ENCODE measurements at places on chromosomes 11 and 22.

- DNase-seq: no peak
Observed at GRCh38 chr11:72807792-72808191, 6.4 kb upstream of the ATG16L2 start.

GRCh38 chr11:66341502-66342126 lies 3.3 kb downstream of the BRMS1 start:
- DNase-seq: no peak

DNA sequence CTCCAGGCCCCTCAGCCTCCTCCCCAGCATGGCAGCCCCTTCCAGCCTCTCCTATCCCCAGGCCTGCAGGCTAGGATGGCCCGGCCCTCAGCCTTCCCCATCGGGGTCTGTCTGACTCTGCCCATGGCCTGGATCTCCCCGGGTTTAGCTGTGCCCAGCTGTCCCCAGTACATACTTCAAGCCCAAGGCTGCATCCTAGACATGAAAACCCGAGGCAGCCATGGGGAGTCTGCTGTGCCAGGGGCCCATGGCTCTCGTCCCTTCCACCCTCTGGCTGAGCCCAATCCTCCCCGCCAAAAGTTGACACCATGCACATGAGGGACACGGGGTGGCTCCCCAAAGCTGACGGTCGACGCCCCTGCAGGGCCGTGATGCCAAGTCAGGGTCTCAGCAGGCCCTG lies 22.2 kb upstream of the FADD start:
- DNase-seq: no peak

DNA sequence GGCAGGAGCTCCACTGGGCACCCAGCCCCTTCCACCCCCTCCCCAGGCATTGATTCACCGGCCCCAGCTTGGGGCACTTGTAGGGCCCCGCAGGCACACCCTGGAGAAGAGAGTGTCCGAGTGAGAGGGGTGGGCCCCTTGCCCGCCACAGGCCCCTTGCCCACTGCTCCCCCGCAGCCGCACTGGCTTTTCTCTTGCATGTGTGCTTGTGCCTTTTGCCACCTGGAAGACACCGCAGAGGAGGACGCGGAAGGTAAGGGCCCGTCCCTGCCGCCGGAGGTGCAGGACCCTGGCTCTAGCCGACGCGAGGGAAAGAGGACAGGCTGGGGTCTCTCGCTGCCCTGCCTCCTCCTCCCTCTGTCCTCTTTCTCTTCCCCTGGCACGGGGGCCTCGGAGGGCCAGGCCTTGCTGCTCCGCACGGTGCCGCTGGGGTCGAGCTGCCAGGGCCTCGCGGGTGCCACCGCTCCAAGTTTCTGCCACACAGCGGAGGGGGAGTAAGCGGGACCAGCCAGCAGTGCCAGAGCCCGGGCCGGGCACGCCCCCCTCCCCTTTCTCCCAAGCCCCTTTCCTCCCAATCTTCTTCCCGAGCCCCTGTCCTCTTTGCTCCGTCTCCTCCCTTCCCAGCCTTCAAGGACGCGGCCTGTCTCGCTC lies 9.5 kb downstream of the TNNT3 start:
- DNase-seq: no peak

GRCh38 chr22:26276529-26277160 lies 107.4 kb downstream of the SEZ6L start:
- DNase-seq: no peak

DNA sequence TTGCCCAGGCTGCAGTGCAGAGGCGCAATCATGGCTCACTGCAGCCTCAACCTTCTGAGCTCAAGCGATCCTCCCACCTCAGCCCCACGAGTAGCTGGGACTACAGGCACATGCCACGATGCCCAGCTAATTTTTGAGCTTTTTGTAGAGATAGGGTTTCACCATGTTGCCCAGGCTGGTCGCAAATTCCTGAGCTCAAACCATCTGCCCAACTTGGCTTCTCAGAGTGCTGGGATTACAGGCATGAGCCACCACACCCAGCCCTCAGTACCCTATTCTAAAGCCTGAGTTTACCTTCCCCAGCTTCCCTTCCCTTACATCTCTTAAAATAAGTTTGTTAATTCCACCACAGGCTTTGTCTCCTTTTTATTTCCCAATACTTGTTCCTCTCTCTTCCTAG lies 59.1 kb downstream of the AMBRA1 start:
- DNase-seq: no peak

DNA sequence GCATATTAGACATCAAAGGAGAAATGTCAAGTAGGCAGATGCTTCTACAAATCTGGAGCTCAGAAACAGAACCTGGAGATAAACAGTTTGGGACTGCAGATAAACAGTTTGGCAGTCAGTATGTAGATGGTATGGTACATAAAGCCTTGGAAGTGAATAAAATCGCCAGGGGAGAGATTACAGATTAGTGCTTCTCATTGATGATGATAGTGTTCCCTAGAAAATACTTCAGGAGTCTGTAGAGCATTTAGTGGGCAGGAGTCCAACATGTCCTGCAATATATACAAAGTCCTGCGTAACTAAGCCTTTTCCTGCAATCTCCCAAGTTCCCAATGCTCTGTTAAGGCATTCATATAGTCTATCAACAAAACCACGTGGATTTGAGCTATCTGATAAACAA lies 35.2 kb downstream of the NARS2 start:
- DNase-seq: no peak

GRCh38 chr11:2833716-2834502 lies 51.7 kb downstream of the CDKN1C start:
- DNase-seq: no peak

DNA sequence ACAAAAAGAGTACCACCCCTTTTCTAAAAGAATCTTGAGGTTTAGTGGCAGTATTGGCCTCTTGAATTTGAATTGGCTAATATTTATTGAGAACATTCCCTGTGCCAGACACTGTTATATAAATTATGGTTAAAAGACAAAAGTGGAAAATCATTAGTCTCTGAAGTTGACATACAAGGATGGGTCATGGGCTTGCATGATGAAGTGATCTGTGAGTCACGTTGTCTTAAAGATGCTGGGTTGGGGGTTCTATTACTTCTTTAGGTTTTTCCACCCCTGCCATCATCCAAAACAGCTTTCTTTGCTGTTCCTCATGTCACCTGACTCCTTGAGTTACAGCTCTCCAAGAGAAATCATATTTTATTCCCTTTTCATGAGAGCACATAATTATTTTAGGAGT lies 85.0 kb downstream of the CD44 start:
- no peak for DNase-seq

GRCh38 chr11:86749376-86749775 lies 51.0 kb upstream of the PRSS23 start:
- no peak for DNase-seq

- no peak for DNase-seq
Observed at GRCh38 chr22:30866216-30866615, 102.4 kb downstream of the MORC2 start.

DNA sequence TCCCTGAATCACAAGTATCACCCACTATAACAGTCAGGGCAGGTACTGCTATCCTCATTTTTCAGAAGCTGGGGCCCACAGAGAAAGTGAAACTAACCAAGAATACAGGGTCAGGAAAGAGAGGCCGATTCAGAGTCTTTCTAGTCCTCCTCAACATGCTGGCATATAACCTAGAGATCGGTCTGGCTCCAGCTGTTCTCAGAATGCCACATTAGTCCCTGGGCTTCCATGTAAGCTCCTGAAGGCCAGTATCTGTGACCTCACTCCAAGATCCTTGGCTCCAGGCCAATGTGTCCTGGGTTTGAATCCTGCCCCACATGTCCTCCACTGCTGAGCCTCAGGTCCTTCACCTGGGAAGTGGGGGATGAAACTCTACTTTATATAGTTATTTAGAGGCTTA lies 50.4 kb downstream of the TENM4 start:
- no peak for DNase-seq

DNA sequence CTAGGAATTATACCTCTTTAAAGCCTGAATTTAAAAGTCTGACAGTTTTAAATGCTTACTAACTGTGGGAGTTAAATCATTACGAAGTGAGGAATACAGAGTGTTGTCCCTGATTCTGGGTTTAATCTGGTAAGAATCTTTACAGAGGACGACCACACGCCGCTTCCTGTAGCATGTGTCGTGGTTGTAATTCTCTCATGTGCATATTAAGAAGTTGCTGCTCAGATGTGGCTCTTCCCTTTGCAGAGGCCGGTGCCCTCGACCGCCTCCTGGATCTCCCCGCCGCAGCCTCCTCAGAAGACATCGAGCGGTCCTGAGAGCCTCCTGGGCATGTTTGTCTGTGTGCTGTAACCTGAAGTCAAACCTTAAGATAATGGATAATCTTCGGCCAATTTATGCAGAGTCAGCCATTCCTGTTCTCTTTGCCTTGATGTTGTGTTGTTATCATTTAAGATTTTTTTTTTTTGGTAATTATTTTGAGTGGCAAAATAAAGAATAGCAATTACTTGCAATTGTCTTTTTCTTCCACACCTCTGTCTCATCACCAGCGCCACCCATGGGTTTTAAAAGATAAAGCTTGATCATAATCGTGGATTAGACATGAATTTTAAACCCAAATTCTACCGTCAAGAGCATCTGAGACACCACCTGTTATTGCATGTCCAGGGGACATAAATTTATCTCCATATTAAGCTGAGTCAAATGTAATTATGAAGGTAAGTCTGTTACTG lies 6.5 kb downstream of the GAL start:
- no peak for DNase-seq

DNA sequence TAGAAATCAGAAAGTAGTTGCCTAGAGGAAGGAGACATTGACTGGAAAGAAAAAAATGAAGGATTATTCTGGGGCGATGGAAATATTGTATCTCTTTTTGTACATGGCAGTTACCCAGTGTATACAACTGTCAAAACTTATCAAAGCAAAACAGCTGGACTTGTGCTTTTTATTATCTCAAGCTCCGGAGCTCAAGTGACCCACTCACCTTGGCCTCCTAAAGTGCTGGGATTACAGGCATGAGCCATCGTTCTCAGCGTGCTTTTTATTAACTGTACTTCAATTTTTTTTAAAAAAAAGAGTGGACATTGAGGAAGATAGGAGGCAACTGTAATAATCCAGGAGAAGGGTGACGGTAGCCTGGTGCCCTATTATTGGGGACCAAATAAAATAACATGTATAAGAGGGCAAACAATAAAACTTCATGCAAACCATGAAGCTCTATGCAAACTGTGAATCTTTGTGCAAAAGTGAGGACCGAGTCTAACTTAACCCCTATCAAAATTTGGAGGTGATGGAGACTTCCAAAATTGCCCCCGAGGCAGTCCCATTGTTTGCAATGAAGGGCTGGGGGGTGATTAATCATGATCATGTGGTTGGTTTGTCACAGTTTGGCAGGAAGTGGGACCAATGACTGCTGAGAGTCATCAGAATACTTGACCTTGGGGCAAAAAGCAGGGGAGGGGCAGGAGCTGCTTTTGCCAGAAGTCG lies 23.5 kb downstream of the FZD4 start:
- DNase-seq: peak; percentile 78

DNA sequence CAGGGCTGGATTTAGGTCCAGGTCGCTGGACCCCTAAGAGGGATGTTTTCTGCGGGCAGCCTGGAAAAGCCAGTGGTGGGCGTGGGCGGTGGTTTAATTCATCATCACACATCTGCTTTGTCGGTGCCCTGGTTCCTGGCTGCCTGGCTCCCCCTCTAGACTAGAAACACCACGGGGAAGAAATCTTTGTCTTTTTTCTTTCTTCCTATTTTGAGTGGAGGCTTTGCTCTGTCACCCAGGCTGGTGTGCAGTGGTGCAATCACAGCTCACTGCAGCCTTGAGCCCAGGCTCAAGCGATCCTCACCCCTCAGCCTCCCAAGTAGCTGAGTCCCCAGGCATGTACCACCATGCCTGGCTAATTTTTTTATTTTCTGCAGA lies 86.6 kb upstream of the LINC01488 start:
- DNase-seq: no peak
